Activated naive CD4-positive, alpha-beta T cell treated with anti-CD3 and anti-CD28 coated beads, Interleukin-2, amount 50 U/mL, for 72 hours (primary cell): ENCODE measurements at places on chromosomes 13 and 19. TPM values are rescaled to one million over a fixed set of nuclear protein-coding genes. Genes with fewer than 3 reads are reported as not detected.

Gene ZIM2
- not detected for total RNA-seq

Gene ERFL
- total RNA-seq: 1.7 TPM

Gene ZNF417
- 16.8 TPM for total RNA-seq

Gene PDE4C
- 1.0 TPM for total RNA-seq

Gene ZNF85
- 10.6 TPM for total RNA-seq

Gene RNF17
- 0.61 TPM for total RNA-seq

Gene PNMA8A
- total RNA-seq: not detected

Gene POLR1G
- total RNA-seq: 6.8 TPM

Gene SIGLECL1
- total RNA-seq: not detected

Gene CBY2
- total RNA-seq: not detected

Gene HCN2
- 0.41 TPM for total RNA-seq

Gene ASF1B
- total RNA-seq: 68.3 TPM

Gene DCT
- total RNA-seq: 0.14 TPM

Gene KCNC3
- 5.1 TPM for total RNA-seq

Gene SACS
- 31.5 TPM for total RNA-seq
